ENCODE measurements at places on chromosomes 3 and 15.

DNA sequence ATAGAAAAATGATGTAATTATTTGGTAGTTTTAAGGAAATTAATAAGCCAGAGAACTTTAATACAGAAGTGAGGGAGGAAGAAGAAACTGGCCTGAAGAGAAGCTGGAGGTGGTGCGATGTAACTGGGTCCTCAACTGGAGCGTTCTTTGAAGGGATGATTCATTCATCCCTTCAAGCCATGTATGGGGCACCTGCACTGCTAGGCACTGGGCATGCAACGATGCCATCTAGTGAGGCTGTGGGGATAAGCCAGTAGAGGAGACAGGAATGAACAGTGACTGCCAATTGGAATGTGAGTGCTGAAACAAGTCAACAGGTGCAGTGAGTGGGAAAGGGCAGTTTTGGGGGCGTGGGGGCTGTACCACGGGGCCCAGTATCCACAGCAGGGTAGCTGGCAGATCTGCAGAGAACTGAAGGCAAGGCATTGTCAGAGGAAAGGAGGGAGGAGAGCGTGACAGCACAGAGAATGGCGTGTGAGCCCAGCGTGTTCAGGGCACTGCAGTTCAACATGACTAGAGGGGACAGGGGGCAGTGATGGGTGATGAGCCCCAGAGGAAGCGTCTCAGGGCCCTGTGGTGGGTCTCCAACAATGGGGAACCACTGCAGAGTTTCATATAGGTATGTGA is 3.8 kb upstream of the KIF23 start:
- DNase-seq, result peak; percentile 45

DNA sequence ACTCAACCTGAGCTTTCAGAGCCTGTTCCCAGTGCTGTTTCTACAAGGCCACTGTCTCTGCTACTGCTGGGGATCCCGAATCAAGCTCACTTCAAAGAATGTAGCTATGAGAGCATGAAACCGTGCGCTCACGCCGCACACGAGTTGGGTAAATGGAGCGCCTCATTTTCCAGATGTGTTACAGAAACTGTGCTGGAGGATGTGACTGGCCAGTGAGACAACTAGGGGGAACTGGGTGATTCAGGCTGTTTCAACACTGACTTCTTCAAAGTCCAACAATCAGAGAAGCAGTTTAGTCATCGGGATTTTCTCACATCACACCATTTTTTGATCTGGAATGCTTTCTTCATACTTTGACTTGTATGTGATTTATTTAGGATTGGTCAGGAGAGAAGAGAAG is 3.5 kb downstream of the ZNF710 start:
- no peak for DNase-seq

DNA sequence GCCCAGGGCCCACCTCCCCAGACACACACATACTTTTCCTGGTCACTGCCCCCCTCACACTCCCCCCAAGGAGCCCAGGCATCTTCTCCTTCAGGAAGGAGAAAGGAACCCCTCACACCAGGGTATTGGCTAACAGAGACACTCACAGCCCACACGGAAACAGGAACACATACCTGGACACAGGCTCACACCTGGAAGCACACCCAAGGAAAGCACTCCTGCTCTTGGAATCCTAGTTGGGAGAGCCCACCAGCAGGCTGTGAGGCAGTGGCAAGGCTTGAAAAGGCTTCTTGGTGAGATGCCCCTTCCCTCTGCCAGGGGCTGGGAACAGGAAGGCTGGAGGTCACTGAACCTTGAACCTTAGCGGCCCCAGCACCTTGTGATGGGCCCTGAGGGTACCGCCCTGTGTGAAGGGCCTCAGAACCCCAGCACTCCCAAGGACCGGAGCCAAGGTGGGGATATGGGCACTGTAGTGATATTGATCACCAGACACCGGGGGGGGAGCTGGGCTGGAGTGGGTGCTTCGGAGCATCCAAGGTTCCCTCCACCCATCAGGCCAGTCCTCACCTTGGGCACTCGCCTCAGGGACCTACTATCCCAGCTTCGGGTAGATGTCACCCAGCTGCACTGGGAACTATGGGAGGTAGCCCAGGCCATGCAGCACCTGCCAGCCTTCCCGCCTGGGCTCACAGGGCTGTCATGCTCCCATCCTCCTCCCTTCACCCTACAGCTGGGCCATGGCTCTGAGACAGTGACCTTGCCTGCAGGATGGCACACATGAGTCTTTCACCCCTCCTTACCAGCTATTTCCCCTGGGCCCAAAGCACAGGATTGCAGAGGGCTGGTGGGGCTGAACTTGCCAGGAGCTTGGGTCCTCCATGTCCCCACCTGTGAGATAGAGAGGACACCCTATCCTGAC is 16.4 kb downstream of the MYL3 start:
- DNase-seq, result no peak

DNA sequence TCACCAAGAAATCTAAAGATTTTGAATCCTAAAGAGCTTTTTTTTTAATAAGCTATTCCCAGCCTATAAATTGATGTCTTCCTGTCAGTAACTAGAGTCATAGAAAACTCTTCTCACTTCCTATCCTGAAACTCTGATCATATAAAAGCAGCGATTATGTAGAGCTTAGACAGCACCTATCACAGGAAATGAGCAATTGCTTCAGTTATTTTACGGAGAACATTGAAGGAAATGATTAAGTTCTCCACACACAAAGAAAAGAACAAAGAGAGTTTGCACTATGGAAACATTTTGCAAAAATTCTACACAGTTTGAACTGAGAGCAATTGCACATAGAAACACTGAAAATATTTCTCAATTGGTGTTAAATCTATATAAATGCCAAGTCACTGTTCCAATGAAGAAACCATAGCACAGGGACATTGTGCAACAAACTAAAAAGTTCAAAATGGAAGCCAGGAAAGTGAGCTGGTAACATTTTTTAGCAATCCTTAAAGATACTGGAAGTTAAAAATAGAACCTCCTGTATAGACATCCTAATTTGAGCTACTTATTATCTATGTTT is 291.5 kb upstream of the ARHGEF26 start:
- no peak for DNase-seq
